GF-D8 (cell line): ENCODE measurements at places on chromosomes 16 and 17.
A peak's percentile ranks its signal among the peaks of the same experiment; 100 is the strongest.

DNA sequence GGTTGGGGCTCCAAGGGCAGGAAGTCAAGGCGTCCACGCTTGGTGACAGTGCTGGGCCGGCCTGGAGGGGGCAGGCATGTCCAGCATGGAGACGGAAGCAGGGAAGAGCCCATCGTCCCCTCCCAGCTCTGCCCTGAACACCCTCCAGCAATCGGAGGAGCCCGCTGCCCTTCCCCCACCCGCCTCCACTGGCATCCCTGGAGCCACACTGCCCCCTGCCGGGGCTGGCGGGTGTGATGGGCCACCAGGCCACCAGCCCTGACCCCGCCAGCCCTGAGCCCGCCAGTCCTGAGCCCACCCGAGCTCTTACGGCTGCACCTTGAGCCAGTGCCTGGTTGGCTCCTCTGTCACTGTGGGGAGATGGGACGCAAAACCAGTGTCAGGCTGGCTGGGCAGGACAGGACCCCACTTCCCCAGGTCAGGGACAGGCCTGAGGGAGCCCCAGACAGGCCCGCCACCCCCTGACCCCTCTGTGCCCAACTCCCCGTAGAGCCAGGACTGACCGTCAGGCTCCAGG lies 4.1 kb upstream of the CDH15 start:
- DNase-seq, result peak; percentile 31

DNA sequence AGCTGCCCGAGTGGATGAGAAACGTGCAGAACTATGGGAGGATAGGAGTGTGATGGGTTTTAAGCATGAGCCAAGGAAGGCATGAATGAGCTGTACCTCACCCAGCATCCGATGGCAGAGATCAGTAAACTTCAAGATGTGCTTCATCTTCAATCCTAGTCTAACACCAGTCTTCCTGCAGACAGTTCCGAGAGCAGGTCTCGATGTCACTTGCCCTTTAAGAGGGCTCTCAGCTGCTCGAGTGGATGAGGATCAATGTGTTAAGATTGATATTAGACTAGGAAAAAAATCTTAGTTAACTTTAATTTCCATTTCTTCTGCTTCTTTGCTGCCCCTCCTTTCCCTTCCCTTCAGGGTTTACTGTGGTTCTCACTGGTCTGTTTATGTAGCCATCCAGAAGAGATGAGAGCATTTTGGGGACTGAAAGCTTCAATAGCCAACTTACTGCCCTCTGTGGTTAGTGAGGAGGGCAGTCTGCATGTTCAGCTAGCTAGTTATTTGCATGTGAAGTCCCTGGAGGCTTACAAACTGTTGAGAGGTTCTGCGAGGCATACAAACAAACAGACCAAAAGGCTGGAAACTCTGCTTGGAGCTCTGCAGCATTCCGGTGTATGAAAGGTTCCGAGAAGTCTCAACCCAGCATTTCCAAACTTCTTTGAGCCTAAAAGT lies 15.3 kb downstream of the KLHL36 start:
- DNase-seq, result no peak

- DNase-seq, result no peak
Measured at GRCh38 chr16:69921127-69921526, 30.0 kb upstream of the CLEC18A start.

DNA sequence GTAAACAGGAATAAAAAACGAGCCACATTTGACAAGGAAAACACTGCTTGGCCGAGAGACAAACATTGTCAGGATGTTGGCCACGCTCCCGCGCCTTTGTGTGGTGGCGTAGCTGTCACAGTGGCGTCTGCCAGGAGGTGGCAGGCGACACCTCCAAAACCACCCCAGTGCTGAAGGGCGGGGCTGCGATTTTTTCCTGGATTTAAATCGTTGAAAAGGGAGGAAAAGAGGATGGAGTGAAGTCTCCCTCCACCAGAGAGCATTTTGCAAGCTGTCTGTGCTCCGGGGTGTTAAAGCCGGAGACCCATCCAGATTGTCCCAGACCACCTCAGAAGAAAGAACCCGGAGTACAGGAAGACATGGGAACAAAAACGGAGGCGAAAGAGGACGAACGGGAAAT lies 12.7 kb downstream of the MRM3 start:
- DNase-seq, result no peak

DNA sequence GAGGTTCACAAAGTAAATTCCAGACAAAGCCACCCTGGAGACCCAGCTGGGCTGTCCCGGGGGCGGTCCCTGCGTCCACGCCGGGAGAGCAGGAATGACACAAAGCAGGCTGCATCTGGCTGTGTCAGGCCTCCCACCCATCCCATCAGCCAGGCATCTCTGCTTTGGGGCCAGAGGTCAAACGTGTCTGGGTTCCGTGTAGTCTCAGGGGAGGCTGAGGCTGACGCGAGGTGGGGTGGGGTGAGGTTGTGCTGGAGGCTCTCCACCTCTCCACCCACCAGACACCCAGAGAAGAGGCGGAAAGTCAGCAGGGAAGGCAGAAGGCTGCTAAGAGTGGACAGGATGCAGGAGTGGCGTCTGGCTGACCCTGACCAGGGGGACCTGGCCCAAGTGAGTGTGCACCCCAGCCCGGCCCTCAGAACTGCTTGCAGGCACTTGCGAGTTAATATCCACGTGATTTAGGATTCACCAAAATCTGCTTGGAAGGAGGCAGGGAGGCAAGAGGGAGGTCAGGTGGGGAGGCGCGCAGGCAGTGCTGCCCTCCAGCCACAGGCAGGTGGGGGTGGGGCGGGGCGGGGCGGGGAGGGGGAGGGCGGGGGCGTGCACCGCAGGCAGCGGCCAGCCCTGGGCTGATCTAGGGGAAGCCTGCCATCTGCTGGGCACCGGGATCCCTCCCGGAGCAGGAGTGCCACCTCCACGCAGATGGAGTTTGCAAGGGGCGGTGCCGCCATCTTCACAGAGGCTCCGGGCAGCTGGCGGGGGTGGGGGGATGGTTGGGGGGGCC lies 44.3 kb downstream of the TBC1D16 start:
- DNase-seq, result no peak
